ENCODE measurements at places on chromosomes 1 and 21. TPM values are rescaled to one million over a fixed set of nuclear protein-coding genes. Genes with fewer than 3 reads are reported as not detected.

Gene PROK1
- not detected for polyA plus RNA-seq

Gene AKR7A3
- 0.75 TPM for polyA plus RNA-seq

Gene OR2L13
- polyA plus RNA-seq = not detected

Gene SIPA1L2
- polyA plus RNA-seq = 30.4 TPM

Gene CFAP141
- not detected for polyA plus RNA-seq

Gene DMRTA2
- not detected for polyA plus RNA-seq

Gene LINGO4
- not detected for polyA plus RNA-seq

Gene DMBX1
- polyA plus RNA-seq = 0.12 TPM

Gene LAD1
- polyA plus RNA-seq = 0.60 TPM

DNA sequence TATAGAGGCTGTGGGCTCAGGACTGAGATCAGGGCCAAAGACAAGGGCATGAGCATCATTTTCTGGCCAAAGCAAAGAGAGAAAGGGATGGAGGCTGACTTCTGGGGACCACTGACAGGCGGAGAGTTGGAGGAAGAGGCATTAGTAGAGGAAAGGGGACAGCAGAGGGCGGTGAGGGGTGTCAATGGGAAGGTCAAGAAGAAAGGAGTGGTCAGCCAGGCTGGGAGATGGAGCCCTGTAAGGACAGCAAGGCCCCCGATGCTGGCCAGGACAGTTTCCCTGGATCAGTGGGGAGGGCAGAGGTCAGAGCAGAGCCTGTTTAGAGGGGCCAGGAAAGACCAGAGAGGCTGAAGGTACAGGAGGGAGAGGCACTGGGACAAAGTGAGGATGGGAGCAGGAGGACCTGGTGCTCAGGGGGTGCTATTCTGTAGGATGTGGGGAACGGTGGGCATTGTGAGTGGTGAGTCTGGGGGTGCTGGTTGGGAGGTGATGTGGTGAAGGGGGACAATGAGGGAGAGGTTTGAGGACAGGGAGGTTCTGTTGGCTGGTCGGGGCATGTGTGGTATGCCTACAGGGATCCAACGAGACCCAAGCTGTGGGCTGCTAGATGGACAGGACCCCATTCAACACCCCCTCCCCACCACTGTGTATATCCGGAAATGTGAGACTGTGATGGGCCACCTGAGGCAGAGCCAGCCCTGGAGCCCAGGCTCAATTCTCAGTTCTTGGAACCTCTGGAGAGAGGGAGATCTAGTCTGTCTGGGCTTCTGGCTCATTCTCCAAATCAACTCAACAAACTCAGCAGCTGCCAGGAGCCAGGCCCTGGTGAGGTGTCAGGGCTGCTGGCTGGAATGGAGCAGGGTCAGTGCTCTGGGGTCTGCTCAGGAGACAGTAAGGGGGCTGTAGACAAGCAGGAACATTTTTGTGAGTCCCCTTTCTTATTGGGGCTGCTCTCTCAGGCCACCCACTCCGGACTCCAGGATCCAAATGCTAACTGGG is 1.4 kb upstream of the FAM151A start:
- DNase-seq = no peak

- no peak for DNase-seq
These were observed 38.9 kb upstream of the GREM2 start for GRCh38 chr1:240650877-240651276.

DNA sequence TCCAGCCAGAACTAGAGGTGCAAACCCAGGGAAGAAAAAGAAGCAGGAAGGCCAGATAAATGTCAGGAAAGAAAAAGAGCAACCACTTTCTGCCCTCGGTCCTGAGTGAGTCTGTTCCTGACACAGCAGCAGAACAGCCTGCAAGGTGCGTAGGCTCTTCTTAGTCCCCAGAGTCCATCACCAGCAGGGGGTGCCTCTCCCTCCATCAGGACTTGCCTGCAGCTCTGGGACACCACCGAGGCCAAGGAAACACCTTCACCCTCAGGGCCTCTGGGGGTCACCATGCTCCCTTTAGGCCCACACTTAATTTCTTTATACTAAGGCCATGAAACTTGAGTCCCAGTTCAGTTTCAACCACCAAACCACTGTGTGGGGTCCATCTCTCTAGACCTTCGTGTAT is 43.7 kb upstream of the NFASC start:
- no peak for DNase-seq

- DNase-seq = no peak
These were observed 118.4 kb upstream of the PALMD start for GRCh38 chr1:99527545-99527944.

GRCh38 chr1:116529199-116529631 is 41.6 kb downstream of the CD58 start:
- DNase-seq = no peak

DNA sequence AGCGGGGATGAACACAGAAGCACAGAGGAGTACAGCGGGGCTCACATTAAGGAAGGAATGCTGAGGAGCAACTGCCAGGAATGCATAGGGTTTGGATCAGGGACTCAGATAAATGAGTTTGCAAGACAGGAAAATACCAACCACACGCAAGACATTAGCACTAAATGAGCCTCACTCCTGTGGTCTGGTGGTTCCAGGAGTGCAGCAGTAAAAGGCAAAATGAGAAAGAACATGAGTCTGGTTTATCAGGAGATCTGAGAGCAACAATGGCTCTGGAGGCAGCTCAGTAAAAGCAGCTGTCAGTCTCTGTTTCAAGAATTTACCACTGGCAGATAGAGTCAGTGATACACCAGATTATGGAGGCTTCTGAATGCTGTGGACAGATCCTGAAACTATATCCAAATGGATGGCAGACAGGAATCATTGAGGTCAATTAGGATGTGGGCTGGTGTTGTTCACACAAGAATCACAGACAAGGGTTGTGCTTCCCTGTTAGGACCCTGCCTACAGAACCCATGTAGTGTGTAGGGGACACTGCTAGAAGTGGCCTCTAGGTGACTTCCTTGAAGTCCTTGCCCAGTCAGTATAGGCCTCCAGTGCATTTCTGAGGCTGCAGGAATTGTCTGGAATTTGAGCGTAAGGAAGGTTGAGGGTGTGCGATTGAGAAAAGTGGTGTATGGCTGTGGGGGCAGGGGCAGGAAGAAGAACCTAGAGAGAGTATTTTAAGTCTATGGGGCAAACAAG is 50.3 kb downstream of the CASQ2 start:
- no peak for DNase-seq

- DNase-seq = no peak
These were observed 24.9 kb downstream of the VANGL1 start for GRCh38 chr1:115666702-115667101.

DNA sequence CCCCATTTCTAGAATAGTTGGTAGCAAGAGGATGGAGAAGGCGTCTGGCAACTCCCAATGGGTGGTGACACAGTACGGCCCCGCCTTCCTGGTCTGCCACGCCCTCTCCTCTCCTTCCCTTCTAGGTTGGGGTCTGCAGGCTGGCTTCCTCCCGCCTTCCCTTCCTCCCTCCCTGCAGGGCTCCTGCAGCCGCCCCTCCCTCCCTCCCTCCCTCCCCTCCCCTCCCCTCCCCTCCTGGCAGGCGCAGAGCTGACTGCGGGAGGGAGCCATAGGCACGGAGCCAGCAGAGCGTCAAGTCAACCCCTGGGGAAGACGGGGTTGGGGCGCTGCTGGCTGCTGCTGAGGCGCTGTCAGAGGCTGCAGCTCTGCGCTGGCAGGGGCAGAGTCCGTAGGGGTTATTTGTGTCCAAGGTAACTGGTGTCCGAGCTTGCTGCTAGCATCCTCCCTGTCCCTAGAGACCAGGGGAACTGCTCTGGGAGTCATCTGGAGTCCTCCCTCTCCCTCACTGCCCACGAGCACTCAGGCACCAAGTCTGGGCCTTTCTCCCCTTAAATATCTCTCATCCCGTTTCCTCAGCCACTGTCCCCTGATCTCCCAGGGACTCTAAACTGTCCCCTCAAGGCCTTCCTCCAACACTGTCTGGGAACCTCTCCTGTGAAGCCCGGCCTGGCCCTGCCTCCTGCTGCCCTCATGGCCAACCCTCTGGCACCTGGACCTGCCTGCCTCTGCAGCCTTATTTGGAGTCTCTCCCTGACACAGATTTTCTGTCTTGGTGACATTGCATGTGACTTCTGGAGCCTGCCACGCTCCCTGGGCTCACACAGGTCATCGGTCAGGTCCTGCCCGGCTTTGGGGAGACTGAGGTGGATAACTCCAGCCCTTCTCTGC is 57.4 kb upstream of the ACOT11 start:
- no peak for DNase-seq

GRCh38 chr1:2226525-2227345 is 1.4 kb upstream of the SKI start:
- DNase-seq = no peak

- DNase-seq = no peak
These were observed 52.9 kb downstream of the L1TD1 start for GRCh38 chr1:62247391-62248168.

DNA sequence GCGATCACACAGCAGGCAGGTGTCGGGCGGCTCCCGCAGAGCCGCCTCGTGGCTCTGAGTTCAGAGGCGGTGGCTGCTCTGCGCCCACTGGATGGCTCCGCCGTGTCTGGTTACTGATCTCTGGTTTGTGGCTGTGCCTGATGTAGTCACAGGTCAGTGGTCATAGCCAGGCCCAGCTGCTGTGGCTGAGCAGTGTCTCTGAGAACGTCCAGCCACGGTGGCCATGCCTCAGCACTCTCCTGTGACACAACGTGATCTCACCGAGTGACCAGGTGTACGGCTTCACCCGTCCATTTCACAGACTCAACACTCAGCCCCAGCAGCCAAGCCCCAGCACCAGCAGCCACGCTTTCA is 61.2 kb downstream of the KCNN3 start:
- no peak for DNase-seq

GRCh38 chr1:110082477-110082876 is 12.0 kb upstream of the ALX3 start:
- DNase-seq = no peak

DNA sequence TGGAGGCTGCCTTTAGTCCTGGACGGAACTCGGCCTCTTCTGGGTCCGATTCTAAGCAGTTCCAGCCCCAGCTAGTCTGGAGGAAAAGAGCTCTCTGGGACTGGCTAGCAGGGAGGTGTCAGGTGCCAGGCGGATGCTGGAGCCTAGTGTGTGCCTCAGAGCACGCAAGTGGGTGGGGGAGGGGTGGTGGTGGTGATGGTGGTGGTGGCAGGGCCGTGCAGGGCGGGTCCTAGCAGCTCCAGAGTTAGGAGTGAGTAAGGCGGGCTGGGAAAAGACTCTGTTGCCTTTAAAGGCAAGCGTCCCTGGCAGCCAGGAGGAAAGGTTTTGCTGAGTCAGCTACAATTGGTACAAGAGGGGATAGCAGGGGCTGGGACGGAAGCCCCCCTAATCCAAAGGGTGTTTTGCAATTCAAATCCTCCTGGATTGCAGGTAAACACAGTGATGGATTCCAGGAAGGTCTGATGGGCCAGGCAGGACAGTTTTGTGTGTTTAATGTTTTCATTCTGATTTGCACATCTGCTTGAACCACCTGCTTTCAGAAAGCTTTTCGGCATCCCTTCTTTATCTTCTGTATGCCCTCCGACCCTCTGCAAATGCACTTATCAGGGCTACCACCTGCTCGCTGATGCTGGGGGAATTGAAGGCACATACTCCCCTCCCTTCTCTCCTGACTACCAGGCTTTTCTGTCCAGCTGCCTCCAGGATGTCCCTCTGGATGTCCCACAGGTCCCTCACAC is 4.1 kb upstream of the SLC2A1 start:
- no peak for DNase-seq

DNA sequence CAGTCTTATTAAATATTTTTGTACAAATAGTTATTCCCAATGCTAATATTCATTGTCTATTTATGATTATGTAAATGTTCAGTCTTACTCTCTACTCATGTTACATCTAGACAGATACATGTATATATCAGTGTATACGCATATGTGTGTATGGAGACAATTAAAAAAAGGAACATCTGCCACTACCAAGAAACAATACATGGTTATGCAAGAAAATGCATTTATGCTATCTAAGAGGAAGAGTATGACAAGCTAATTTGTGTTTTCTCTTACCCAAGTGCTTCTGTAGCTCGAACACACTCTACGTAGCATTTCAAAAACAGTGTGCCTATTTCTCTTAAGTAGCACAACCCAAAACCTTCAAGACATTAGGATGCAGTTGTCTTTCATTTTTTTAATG is 6.1 kb upstream of the RLF start:
- DNase-seq = no peak

GRCh38 chr1:235972311-235972689 is 92.6 kb downstream of the NID1 start:
- no peak for DNase-seq

GRCh38 chr1:89382479-89382878 is 18.6 kb downstream of the GBP6 start:
- DNase-seq = no peak

- no peak for DNase-seq
These were observed 74.8 kb downstream of the MORN1 start for GRCh38 chr1:2316451-2316961.

DNA sequence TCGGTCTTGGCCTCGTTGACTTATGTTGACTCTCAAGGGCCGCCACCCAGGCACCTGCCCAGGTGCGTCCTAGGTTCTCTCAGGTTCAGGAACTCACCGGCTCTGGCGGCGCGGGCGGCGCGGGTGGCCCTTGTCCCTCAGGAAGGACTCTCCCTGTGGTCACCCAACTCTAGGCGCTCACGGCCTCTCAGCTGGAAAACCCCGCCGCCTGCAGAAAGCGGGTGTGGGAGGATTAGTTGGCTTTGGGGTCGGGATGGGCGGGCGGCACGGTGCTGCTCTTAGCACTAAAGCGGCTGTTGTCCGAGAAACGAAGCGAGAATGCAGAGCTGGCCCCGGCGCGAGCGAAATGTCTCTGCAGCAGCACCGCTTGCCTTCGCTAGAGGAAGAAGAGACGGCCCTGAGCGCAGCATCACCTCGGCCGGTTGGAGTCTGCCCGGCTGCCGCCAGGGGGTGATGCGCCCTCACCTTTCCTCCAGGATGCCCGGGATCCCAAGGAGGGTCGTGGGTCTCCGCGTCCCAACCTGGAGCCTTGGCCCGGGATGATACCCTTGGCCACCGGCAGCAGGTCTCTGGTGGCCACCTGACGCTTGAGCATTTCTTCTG is 8.1 kb upstream of the TADA1 start:
- DNase-seq = peak; percentile 27

- no peak for DNase-seq
These were observed 46.1 kb upstream of the RBM34 start for GRCh38 chr1:235207209-235207565.

DNA sequence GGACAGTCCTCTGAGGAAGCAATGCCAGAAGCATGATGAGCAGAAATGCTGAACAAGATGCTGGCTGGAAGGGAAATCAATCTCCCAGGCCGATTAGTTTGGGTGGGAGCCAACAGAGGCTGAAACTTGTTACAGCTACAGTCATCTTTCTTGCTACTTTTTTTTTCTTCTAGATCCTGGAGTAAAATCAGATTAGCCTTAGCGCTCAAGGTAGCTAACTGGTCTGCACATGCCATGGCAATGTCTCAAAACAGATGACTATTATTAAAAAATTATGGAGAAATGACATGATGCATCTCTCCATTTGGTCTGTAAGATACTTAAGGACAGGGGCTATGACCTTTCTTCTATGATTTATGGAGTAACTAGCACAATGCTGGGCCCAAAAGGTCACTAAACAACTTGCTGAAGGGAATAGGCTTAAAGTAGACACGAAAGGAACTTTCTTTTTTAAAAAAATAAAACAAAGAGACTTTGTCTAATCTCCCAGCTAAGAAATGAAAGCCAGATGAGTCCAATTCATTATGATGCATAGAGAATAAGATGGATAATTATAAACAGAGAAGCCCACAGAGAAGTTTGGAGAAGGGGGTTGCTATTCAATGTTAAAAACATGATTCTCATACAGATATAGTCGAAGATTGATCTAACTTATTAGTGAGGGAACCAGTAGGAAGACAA is 42.5 kb downstream of the UTP25 start:
- no peak for DNase-seq

- no peak for DNase-seq
These were observed 13.8 kb upstream of the MPZL1 start for GRCh38 chr1:167707942-167708341.
